ENCODE measurements at places on chromosomes 7 and 10. TPM values are rescaled to one million over a fixed set of nuclear protein-coding genes. Genes with fewer than 3 reads are reported as not detected.

DNA sequence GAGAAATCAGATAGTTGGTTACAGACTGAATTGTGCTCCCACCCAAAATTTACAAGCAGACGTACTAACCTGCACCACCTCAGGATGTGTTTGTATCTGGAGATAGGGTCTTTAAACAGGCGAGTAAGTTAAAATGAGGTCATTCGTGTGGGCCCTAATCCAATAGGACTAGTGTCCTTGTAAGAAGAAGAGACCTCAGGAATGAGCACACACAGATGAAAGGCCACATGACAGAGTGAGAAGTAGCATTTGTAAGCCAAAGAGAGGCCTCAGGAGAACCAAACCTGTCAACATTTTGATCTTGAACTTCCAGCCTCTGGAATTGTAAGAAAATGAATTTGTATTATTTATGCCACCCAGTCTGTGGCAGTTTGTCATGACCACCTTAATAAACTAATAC lies 149.5 kb upstream of the VWC2 start:
- DNase-seq: no peak
- no peak overlapping the region for H3K4me3 ChIP-seq
- no peak overlapping the region for H3K27ac ChIP-seq
- H3K36me3 ChIP-seq: no peaks in the 10 kb centered on the region
- H3K27me3 ChIP-seq: no peaks in the 10 kb centered on the region

GRCh38 chr7:53437336-53437735 lies 401.9 kb downstream of the POM121L12 start:
- H3K27me3 ChIP-seq: no peaks in the 10 kb centered on the region
- no peak overlapping the region for H3K4me3 ChIP-seq
- H3K27ac ChIP-seq: no peak overlapping the region
- no peaks in the 10 kb centered on the region for H3K36me3 ChIP-seq
- no peaks in the 10 kb centered on the region for H3K4me1 ChIP-seq
- no peak for DNase-seq

DNA sequence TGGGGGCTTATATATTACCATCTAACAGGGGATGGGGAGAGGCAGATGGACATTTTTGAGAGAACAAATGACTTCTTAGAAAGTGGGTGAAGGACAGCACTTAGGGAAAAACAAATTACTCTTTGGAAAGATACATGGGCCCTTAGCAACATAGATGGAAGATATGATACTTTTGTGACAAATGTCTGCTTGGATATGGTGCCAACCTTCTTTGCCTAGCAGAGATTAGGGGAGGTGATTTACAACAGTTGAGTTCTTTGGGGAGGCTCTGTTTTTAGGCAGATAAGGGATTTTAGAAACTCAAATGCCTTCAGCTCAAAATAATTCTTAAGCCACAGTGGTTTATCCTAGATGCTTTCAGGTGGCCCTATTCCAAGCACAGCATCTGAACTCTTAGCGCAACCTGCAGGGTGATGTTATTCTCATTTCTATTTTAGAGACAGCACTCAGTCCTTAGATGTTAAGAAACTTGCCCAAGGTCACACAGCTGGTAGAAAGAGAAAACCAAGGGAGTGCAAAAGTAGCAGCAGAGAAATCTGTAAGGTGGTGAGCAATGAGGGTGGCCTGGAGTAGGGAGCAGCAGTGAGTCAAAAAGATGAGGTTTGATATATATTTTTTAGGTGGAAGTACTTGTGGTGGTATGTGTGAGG lies 75.1 kb upstream of the KMT2E start:
- H3K36me3 ChIP-seq: peaks cover 17% of the 10 kb centered on the region
- no peak overlapping the region for H3K4me3 ChIP-seq
- DNase-seq: no peak
- peak overlapping the region; percentile 14 for H3K27ac ChIP-seq
- no peaks in the 10 kb centered on the region for H3K27me3 ChIP-seq
- peaks cover 48% of the 10 kb centered on the region for H3K4me1 ChIP-seq

DNA sequence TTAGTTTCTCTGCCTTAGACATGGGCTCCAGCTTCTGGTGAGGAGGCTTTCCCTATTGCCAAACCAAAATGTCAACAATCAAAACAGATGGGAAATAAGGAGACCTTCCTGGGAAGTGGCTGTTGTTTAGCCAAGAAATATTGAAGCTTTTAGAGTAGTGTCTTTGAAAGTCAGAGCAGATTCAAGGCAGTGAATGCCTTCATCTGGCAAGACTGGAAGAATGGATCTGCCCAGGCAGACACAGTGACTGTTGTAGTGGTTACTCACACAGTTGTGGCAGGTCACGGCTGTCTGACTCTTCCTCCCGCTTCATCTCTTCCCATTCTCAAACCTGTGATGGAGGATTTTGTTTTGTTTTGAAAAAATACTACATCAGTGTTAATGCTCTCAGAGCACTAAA lies 154.1 kb upstream of the ADO start:
- peaks cover 45% of the 10 kb centered on the region for H3K4me1 ChIP-seq
- peaks cover 1% of the 10 kb centered on the region for H3K36me3 ChIP-seq
- no peak overlapping the region for H3K4me3 ChIP-seq
- no peak overlapping the region for H3K27ac ChIP-seq
- peaks cover 10% of the 10 kb centered on the region for H3K27me3 ChIP-seq

DNA sequence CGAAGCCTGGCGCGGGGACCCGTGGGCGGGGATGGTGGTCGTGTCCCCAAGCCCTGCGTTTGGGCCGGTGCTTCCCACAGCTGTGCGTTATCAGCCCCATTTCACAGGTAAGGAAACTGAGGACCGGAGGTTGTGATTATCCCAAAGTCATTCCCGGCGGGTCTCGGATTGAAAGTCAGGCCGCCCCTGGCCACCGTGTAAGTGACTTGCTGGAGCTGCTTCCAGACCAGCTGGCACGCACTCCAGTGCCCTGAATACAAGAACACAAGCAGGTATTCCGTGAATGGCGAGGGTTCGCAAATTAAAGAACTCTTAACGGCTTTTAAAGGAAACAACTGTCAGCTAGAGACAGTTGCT lies 675 bp upstream of the ATE1 start:
- H3K4me3 ChIP-seq: peak overlapping the region; percentile 88
- H3K36me3 ChIP-seq: peaks cover 2% of the 10 kb centered on the region
- peaks cover 23% of the 10 kb centered on the region for H3K4me1 ChIP-seq
- H3K27me3 ChIP-seq: no peaks in the 10 kb centered on the region

GRCh38 chr7:123533929-123534382 lies 439 bp downstream of the IQUB start:
- peak overlapping the region; percentile 95 for H3K4me3 ChIP-seq
- H3K4me1 ChIP-seq: peaks cover 39% of the 10 kb centered on the region
- DNase-seq: peak; percentile 17
- no peaks in the 10 kb centered on the region for H3K36me3 ChIP-seq
- peaks cover 24% of the 10 kb centered on the region for H3K27me3 ChIP-seq
- no peak overlapping the region for H3K27ac ChIP-seq

DNA sequence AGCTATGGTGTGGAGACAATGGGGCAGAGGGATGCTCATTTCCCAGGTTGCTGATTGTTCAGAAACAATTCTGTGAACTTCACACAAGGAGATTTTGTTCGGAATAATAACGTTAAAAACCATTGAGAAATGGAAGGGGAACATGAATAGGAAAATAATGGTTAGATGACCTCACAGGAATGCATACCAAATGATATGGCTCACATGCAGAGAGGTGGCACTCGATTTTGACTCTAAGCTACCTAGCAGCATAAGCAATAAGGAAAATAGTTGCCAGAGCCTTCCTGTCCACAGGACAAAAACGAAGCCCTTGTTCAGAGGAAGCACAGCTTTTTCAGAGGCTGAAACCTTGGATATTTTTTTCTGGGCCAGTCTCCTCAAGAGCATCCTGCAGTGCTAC lies 293.1 kb downstream of the ZEB1 start:
- no peak overlapping the region for H3K27ac ChIP-seq
- H3K27me3 ChIP-seq: peaks cover 25% of the 10 kb centered on the region
- DNase-seq: no peak
- no peaks in the 10 kb centered on the region for H3K4me1 ChIP-seq
- H3K36me3 ChIP-seq: no peaks in the 10 kb centered on the region

DNA sequence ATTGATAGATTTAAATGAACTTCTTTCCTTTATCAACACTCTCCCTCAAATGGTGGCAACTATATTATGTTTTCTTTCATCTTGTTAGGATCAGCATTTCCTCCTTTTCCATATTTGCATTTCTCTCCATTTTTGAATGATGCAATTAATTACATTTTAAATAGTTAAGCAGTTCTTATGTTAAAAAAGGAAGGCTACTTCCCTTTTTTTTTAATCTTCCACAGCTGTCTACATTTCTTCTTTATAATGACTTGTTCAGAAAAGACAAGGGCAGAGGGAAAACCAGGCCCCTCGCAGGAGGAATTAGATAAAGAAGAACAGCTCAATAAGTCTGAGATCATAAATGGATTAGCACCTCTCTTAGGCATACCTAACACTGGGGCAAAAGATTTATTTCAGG lies 208.9 kb downstream of the ARL4A start:
- no peak for DNase-seq
- H3K4me3 ChIP-seq: no peak overlapping the region
- no peaks in the 10 kb centered on the region for H3K4me1 ChIP-seq
- H3K36me3 ChIP-seq: peaks cover 1% of the 10 kb centered on the region
- no peaks in the 10 kb centered on the region for H3K27me3 ChIP-seq

DNA sequence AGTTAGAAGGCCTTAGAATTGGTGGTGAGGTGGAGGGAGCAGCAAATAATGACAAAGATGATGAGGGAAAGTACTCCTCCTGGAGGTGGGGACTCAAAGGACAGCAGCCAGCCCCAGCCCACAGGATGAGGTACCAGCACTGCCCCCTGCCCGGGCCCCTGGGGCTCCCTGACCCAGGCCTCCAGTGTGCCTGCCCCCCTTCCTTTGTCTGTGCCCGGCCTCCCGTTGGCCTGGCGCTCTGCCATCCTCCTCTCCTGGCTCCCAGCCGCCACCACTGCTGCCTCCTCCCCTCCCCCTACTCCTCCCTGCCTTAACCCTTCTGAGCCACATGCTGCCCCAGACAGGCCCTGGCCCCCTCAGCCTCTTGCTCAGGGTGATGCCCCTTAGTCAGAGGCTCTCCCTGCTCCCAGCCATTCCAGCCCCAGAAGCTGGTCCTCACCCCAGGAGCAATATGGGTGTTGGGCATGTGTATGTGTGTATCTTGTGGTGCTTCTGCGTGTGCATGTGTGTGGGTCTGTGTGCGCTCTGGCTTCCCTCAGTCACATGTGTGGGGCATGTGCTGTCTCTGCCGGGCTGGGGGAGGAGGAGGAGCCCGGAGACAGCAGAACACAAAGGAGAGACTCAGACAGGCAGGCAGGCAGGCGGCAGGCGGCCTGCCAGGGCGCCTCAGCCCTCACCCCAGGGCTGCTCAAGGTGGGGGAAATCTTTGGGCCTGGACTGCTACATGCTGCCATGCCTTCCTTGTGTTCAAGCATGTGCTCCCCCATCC lies 2.6 kb downstream of the LDB1 start:
- no peaks in the 10 kb centered on the region for H3K36me3 ChIP-seq
- no peaks in the 10 kb centered on the region for H3K27me3 ChIP-seq
- H3K4me1 ChIP-seq: peaks cover 69% of the 10 kb centered on the region
- peak overlapping the region; percentile 24 for H3K27ac ChIP-seq

DNA sequence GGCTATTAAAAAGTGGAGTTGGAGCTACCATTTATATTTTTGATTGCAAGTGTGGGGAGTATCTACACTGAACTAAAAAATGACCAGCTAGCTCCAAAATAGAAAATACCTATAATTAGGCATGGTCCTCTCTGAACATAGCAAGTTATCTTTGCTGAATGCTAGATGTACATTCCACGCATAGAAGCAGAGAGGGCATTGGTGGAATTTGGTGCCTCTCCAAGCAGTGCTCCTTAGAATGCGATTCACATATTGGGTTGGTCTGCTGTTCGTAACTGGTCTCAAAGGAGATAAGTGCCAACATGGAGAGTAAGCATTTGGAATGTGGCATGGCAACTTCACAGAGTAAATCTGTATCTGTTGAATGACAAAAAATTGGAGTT lies 196.2 kb downstream of the PTN start:
- H3K27me3 ChIP-seq: no peaks in the 10 kb centered on the region
- no peak overlapping the region for H3K27ac ChIP-seq
- H3K36me3 ChIP-seq: no peaks in the 10 kb centered on the region
- no peak for DNase-seq
- H3K4me3 ChIP-seq: no peak overlapping the region

GRCh38 chr7:99788554-99788953 lies 4.6 kb upstream of the CYP3A4 start:
- DNase-seq: peak; percentile 31
- H3K4me3 ChIP-seq: peak overlapping the region; percentile 23
- H3K36me3 ChIP-seq: peaks cover 2% of the 10 kb centered on the region

DNA sequence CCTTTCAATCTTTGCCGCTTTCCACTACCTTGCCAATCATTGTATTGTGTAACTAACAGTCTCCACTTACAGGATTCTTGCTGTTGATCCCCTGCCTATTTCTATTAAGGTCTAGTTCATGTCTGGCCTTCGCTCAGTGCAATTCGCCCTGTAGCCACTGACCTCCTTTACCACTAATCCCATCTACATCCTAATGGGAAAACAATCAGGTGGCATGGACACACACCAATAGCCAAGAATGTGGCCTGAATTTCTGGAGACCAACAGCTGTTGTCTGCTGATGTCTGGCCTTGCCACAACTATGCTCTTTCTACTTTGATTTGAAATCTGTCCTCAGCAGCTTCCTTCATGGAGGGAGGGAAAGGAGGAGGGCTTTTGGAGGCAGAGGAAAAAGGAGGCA lies 546.2 kb downstream of the SORCS3 start:
- H3K27me3 ChIP-seq: no peaks in the 10 kb centered on the region
- no peak overlapping the region for H3K27ac ChIP-seq
- no peaks in the 10 kb centered on the region for H3K36me3 ChIP-seq
- H3K4me1 ChIP-seq: no peaks in the 10 kb centered on the region
- no peak overlapping the region for H3K4me3 ChIP-seq

DNA sequence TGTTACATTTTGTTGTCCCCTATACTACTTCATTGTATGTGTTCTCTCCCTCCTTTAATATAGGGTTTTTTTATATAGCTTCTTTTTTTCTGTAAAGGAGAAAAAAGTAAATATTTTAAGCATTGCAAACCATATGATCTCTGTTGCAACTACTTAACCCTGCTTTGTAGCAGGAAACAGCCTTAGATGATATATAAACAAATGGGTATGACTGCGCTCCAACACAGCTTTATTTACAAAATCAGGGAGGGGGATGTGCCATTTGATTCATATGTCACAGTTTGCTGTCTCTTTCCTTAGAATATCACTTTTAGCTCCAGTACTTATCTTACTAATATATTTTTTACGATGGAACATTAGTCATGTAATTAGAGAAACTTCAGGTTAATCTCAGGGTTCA lies 155.2 kb upstream of the GNAI1 start:
- no peaks in the 10 kb centered on the region for H3K36me3 ChIP-seq
- H3K27ac ChIP-seq: no peak overlapping the region
- H3K27me3 ChIP-seq: no peaks in the 10 kb centered on the region

The ANKRD7 gene
- total RNA-seq: 0.74 TPM

The HECW1 gene
- not detected for total RNA-seq

The ETV1 gene
- total RNA-seq: not detected

The ZNF488 gene
- total RNA-seq: 0.36 TPM

The C10orf143 gene
- 12.0 TPM for total RNA-seq

Data from activated T-cell treated with anti-CD3 and anti-CD28 coated beads, Interleukin-2, amount 50 U/mL, for 72 hours (primary cell).